Heart left ventricle (tissue), 16 donors: ENCODE measurements at places on chromosomes 4 and X. TPM values are rescaled to one million over a fixed set of nuclear protein-coding genes. Genes with fewer than 3 reads are reported as not detected.

CDKL5 gene
- 3.4 TPM for polyA plus RNA-seq

ZGRF1 gene
- polyA plus RNA-seq, result 0.85 TPM

GRCh38 chr4:89491761-89492160 lies 184.2 kb upstream of the GPRIN3 start:
- DNase-seq, result no peak

- DNase-seq, result no peak
Observed at GRCh38 chr4:127668770-127669169, 36.0 kb downstream of the INTU start.

GRCh38 chr4:40804598-40804997 lies 54.8 kb downstream of the NSUN7 start:
- DNase-seq, result no peak

DNA sequence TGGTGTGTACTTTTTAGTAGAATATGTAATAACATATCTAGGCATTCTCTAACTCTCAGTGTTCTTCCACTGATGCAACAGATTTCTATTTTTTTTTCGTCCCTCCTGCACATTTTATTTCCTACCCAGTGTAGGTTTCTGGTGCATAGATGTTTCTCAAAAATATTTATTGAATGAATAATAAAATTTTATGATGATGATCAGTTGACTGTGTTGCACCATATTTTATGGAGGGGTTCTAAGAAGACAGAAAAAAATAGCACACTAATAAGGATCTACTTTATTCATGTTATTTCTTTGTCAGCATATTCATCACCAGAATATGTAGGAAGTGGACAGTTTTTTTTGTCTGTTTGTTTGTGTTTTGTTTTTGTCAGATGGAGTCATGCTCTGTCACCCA lies 2529.3 kb downstream of the ARAP2 start:
- no peak for DNase-seq

GRCh38 chrX:17376431-17377077 lies 1.6 kb downstream of the NHS start:
- DNase-seq, result no peak

GRCh38 chrX:150848914-150849365 lies 49.5 kb downstream of the CD99L2 start:
- no peak for DNase-seq

DNA sequence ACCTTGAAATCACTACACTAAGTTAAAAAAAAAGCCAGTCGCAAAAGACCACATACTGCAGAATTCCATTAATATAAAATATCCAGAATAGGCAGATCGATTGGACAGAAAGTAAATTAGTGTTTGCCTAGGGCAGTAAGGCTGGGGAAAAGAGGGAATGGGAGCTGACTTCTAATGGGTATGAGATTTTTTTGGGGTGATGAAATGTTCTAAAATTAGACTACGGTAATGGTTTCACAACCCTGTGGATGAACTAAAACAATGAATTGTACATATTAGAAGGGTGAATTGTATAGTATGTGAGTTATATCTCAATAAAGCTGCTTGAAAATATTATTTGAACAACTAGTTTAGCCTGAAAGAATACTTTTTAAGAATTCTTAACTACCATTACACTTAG lies 6.7 kb upstream of the GPRIN3 start:
- no peak for DNase-seq

- no peak for DNase-seq
Observed at GRCh38 chrX:38166478-38167083, 54.1 kb downstream of the SRPX start.

APLN gene
- 3.6 TPM for polyA plus RNA-seq

GRCh38 chr4:15164571-15164970 lies 162.3 kb downstream of the CPEB2 start:
- DNase-seq, result no peak

DNA sequence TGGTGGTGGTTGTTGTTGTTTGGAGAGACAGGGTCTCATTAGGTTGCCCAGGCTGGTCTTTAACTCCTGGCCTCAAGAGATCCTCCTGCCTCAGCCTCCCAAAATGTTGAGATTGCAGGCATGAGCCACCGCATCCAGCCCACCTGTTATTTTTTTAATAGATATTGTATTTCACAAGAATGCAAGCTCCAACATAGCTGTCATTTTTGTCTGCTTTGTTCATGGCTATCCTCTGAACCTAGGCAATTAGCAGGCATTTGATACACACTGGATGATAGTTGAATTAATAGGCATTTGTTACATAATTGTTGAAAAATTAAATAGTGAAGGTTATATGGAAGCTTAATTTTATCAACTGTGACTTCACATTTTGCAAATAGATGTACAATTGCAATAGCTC lies 64.7 kb downstream of the BANK1 start:
- no peak for DNase-seq

DNA sequence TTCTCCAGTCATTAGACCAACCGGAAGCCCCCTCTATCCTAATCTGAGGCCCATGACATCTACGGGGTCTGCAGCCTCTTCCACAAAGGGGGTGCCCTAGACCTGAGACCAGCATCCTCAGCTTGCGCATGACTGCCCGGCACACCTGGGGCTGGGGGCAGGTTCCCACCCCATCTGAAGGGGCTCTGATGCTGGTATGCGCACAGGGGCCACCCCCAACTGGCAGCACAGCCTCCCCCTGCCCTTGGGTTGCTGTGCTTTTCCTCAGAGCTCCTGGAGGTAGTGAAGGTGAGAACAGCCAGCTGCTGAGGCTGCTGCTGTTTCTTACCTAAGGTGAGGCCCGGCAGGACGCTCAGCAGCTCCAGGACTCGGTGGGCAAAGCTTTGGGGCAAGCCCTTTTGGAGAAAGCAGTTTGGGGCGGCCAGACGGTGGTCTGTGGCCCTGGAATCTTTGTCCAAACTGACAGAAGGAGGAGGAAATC lies 18.9 kb upstream of the CPLX1 start:
- no peak for DNase-seq

DNA sequence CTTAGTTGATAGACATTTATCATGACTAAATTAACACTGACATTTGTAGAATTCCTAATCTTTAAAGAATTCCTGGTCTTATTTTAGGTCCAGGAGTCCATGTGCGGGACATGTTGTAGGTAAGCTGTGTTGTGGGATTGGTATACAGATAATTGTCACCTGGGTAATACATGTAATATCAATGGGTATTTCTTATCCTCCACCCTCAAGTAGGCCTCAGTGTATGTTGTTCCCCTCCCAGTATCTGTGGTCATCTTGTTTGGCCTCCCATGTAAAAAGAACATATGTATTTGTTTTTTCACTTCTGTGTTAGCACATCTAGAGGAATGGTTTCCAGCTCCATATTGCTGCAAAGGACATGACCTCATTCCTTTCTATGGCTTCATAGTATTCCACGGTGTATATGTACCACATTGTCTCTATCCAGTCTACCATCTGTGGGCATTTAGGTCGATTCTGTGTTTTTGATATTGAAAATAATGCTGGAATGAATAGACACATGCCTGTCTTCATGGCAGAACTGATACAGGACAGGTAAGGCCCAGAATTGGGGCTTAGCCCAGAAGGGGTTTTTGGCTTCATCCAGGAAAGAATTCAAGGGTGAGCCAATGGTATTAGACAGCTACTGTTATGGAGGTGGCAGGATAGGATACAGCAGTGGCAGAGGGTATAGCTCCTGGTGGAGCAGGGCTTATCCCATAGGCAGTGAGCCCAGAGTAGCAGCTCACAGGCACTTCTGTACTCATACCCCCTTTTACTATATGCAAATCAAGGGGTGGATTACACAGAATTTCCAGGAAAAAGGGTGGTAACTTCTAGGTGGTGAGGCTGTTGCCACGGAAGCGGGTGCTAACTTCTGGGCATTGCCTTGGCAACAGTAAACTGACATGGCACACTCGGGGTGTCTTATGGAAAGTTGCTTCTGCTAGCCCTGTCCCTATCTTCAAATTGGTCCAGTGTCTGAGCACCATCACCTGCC lies 66.1 kb upstream of the WDR1 start:
- no peak for DNase-seq

- no peak for DNase-seq
Observed at GRCh38 chrX:155435744-155436112, 22.7 kb downstream of the F8A3 start.

GRCh38 chrX:69185141-69185540 lies 19.9 kb upstream of the PJA1 start:
- no peak for DNase-seq

- DNase-seq, result no peak
Observed at GRCh38 chr4:141814499-141814898, 178.1 kb downstream of the IL15 start.

DNA sequence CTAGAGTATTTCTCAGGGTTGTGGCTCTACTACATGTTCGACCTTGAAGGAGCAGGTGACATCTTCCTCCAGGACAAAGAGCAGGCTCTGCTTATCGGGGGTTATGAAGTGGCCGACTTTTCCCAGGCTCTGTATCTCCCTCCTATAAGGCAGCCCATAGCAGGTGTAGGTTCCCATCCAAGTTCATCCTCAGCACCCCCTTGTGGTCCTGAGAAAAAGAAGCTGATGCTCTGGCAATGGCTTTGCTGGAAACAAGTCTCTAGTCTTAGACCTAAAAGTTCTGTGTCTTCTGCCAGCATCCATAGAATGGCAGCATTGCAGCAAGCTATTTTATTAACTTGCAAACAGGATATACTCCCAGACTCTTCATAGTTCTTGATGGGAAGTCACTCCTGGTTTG lies 836.6 kb upstream of the PRKX start:
- no peak for DNase-seq

GRCh38 chrX:3378156-3378555 lies 31.7 kb upstream of the MXRA5 start:
- no peak for DNase-seq

BEX5 gene
- polyA plus RNA-seq, result 2.2 TPM

- DNase-seq, result no peak
Observed at GRCh38 chr4:140846736-140847135, 90.6 kb upstream of the TBC1D9 start.

DNA sequence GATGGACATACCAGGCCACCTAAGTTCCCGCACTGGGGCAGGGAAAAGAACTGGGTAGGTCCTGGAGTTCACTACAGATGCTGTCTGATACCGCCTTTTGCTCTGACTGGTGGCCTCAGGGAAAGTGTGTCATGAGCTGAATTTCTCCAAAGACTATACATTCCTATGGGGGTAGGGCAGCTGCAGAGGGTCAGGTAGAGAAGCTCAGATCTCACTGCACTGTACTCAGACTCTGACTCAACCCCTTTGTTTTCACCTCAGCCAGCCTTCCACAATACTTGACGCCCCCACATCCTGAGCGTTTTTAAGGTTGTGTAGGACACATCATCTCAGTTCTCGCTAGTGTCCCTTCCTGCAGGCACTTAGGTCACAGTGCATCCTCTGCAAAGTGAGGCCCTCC lies 7.8 kb downstream of the GATB start:
- no peak for DNase-seq

LRRC66 gene
- polyA plus RNA-seq, result 0.19 TPM

MAGEA12 gene
- not detected for polyA plus RNA-seq

DNA sequence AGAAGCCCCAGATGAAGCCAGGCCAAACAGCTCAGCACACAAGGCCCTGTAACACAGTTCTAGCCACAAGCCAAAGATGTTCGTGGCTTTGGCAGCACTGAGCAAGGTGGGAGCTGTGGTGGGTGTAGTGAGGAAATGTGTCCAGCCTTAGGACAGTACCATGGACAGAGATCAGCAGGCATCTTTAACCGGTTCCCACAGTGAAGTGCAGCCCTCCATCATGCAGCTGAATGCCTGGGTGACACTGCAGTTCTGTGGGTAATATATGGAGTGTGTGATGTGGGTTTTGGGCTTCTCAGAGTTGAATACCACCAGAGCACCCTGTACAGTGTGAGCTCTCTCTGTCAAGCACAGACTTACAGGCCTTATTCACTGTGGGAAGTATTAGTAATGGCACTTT lies 6.0 kb upstream of the NEXMIF start:
- DNase-seq, result no peak

MAGED1 gene
- 19.2 TPM for polyA plus RNA-seq

- DNase-seq, result no peak
Observed at GRCh38 chr4:7004331-7004730, 38.8 kb upstream of the TADA2B start.

DNA sequence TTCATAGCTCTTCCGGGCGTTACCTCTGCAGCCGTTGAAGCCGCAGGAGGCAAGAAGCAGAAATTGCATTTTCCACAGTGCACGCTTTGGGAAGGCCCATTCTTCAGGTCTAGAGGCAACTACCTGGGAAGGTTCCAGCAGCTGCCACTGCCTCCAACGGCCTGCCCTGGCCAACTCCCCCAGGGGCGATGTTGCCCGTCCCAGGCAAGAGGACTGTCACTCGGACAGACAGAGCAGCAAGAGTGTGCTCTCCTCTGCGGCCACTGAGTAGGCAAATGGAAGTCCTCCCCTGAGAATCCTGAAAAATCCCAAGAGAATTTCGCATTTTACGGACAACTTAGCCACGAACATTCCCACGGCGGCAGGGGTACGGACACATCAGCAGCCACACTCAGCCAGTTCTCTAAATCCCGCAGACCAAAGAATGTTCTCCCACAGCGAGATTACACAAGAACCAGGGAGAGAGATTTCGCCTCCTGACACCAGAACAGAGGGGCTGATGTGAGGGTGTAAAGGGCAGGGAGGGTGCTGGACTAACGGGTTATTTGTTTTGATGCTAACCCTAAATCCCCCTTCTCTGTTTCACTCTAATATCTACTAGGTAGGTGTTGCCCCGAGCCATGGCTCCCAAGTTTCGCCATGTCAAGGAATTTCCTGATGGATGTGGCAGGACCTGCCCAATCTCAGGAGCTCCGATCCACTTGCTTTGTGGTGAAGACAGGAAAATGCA lies 63.8 kb downstream of the SEPSECS start:
- DNase-seq, result no peak

DNA sequence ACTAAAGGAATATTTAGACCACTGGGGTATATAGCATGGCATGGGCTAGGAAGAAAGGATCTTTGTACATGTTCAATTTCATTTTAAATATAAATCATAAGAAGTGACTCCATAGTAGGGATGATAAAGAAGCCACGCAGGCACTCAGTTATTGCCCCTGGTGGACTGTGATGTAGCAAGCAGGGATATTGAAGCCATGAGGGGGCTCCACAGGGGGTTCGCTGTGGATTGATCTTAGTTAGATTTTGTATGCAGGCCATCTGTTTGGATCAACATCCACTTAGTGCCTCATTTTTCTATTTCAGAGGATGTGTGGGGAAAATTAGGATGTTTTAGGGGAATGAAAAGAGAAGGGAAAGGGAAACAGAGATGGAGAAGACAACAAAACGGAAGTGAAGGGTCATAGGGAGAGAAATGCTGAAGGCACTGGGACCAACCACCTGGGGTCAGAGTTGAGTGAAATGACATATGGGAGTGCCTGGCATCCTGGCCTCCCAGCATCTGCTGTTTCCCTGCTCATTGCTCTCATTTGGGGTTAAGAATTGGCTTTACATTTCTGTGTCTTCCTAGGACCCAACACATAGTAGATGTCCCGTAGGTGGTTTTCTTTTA lies 11.2 kb upstream of the FREM3 start:
- no peak for DNase-seq

SPINK2 gene
- not detected for polyA plus RNA-seq

GRCh38 chr4:165723051-165723795 lies 149.8 kb upstream of the TLL1 start:
- no peak for DNase-seq

GRCh38 chrX:16851421-16851820 lies 18.7 kb downstream of the RBBP7 start:
- DNase-seq, result no peak

SUV39H1 gene
- 1.9 TPM for polyA plus RNA-seq
